Activated CD4-positive, alpha-beta T cell treated with anti-CD3 and anti-CD28 coated beads, Interleukin-2, amount 10 ng/mL, durations not matched to agents 7 days and 5 days (primary cell): ENCODE measurements at places on chromosomes 12 and 14. TPM values are rescaled to one million over a fixed set of nuclear protein-coding genes. Genes with fewer than 3 reads are reported as not detected.

GPR84 gene
- 0.15 TPM for total RNA-seq

GRCh38 chr12:7605900-7606465 is 59.7 kb downstream of the APOBEC1 start:
- no peak for DNase-seq

DNA sequence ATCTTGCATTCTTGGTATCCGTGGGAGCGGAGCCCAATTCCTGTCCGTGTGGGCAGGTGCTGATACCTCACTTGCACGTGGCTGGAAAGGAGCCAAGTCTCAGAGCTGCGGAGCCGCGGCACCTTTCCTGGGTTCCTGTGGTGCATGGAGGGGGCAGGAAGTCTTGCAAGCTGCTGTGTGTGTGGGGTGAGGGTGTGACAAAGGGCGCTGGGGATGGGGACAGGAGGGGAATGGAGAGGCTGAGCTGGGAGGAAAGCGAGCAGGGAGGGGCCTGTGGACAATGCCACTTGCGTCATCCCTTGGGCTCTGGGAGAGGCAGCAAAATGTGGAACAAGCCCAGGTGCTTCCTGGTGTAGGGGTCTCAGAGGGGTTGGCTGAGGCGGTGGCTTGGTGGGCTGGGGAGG is 86.7 kb downstream of the CALM1 start:
- peak; percentile 15 for DNase-seq

SMCO2 gene
- 0.22 TPM for total RNA-seq

TAS2R13 gene
- total RNA-seq, result 1.0 TPM

- DNase-seq, result no peak
These were observed 109.8 kb upstream of the EGLN3 start for GRCh38 chr14:34060651-34060999.

- no peak for DNase-seq
These were observed 48.5 kb downstream of the CYP46A1 start for GRCh38 chr14:99732436-99733210.

GLS2 gene
- 1.9 TPM for total RNA-seq

PTPRR gene
- total RNA-seq, result not detected

DNA sequence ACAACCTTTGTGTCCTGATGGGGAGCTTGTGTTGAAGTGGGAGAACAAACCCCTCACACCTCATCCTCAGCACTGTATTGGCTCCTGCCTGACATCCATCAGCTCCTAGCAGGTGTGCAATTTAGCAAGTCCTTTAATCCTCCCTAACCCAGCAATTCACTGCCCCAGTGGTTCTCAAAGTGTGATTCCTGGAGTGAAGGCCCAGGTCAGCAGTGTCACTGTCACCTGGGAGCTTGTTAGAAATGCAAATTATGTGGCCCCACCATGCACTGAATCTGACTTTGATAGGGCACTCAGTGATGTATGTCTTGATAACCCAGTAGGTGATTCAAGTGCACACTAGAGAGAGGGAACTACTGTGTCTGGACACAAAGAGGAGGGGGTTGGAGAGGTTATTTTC is 133.6 kb downstream of the FGD4 start:
- DNase-seq, result no peak

DNA sequence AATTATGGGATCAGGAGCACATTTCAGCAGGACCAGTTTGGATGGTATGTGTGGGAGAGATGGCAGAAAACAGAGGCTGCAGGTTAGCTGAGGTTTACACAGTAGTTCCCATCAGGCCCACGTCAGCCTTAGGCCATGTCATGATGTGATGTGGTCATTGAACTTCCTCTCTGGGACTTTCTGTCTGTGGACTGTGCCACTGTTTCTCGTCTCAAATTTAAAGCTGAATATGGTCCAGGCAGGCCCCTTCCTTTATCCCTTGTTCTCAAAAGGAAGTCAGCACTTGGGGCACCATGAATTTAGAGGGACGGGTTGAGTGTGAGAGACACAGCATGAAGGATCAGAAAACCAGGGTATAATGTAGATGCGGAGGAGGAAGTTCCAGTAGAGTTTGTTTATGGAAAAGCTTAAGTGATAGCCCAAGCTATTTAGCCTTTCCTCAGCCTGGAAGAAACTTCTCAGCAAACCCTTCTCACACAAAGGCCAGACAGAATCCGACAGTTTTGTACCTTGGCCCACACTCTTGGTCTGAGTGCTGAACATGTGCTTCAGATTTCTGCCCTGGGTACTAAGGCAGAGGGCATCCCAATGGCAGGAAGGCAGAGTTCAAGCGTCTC is 3.6 kb upstream of the IGFBP6 start:
- no peak for DNase-seq

PAPLN gene
- 0.46 TPM for total RNA-seq

COCH gene
- 0.33 TPM for total RNA-seq

- no peak for DNase-seq
These were observed 144.2 kb upstream of the C14orf180 start for GRCh38 chr14:104435147-104436046.

LIN7A gene
- total RNA-seq, result not detected

DNA sequence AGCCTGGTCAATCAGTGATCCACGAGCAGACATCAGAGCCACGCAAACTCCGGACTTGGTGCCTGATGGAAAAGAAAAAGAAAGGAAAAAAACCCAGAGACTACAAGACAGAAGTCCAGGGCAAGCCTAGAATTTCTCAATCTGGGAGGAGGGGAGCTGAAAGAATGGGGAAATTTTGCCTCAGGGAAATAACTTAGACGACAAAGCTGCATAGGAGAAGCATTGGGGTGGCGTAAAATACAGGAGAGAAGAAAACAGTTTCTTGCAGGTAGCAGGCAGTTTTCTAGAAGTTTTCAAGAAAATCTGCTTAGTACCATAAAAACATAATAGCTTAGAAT is 2.6 kb upstream of the SLC11A2 start:
- no peak for DNase-seq

DNA sequence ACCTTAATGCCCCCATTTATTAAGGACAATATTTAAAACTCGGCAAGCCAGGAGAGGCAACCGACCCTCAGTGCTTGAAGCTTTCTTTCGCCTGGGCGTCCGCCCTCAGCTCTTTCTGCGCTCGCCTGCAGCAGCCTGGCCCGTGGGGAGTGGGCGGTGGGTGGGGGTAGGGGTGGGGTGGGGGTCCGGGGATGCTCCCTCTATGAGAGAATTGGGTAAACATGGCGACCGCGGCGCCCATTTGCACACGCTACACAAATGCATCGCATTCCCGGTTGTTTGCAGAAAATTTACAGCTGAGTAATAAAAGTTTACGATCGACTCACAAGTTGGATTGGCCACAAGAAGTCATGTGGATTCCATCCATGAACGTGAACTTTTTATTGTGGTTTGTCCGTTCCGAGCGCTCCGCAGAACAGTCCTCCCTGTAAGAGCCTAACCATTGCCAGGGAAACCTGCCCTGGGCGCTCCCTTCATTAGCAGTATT is 7.7 kb downstream of the HOXC8 start:
- no peak for DNase-seq

- DNase-seq, result no peak
These were observed 211.9 kb downstream of the APAF1 start for GRCh38 chr12:98856897-98857540.

GRCh38 chr12:8905546-8905945 is 8.8 kb upstream of the PHC1 start:
- DNase-seq, result no peak

NFATC4 gene
- total RNA-seq, result not detected

DNA sequence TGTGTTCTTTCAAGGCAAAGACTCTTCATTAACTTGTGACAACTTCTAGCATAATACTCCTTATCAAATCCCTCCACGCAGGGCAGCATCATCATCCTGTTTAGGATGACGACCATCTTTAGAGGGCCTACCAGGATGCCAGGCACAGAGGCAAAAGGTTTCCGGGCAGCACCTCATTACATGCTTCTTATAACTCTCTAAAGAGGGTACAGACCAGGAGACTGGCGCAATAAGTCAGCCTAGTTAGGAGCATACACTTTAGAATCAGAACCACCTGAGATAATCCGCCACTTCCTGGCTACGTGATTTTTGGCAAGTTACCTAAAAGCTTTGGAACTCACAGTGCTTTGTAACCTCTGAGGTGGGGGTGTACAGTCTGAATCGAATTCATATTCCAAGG is 136.0 kb upstream of the NOS1 start:
- DNase-seq, result no peak

GRCh38 chr12:128840862-128841468 is 12.3 kb upstream of the GLT1D1 start:
- no peak for DNase-seq

SIVA1 gene
- total RNA-seq, result 135 TPM

RERG gene
- total RNA-seq, result 0.21 TPM

ANG gene
- total RNA-seq, result 1.6 TPM

GRCh38 chr12:124524231-124524925 is 43.0 kb downstream of the NCOR2 start:
- DNase-seq, result no peak

MAP3K9 gene
- 4.8 TPM for total RNA-seq

GRCh38 chr12:53007343-53007742 is 1.1 kb downstream of the EIF4B start:
- DNase-seq, result no peak

DNA sequence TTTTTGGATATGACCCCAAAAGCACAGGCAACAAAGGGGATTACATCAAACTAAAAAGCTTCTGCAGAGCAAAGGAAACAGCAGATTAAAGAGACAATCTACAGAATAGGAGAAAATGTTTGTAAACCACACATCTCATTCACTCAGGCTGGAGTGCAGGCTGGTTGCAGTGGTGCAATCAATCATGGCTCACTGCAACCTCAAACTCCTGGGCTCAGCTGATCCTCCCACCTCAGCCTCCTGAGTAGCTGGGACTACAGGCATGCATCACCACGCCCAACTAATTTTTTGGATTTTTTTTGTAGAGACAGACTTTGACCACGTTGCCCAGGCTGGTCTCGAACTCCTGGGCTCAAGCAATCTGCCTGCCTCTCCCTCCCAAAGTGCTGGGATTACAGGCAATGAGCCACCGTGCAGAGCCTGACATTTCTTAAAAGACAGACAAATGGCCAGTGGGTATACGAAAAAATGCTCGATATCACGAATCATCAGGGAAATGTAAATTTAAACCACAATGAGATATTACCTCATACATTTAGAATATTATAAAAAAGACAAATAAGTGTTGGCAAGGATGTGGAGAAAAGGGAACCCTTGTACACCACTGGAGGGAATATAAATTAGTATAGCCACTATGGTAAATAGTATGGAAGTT is 9.8 kb downstream of the NCKAP5L start:
- no peak for DNase-seq

SETD3 gene
- total RNA-seq, result 56.8 TPM

GRCh38 chr12:26523708-26524150 is 309.3 kb downstream of the ITPR2 start:
- DNase-seq, result no peak

- no peak for DNase-seq
These were observed 6.3 kb upstream of the NANOGNB start for GRCh38 chr12:7758766-7759140.

DNA sequence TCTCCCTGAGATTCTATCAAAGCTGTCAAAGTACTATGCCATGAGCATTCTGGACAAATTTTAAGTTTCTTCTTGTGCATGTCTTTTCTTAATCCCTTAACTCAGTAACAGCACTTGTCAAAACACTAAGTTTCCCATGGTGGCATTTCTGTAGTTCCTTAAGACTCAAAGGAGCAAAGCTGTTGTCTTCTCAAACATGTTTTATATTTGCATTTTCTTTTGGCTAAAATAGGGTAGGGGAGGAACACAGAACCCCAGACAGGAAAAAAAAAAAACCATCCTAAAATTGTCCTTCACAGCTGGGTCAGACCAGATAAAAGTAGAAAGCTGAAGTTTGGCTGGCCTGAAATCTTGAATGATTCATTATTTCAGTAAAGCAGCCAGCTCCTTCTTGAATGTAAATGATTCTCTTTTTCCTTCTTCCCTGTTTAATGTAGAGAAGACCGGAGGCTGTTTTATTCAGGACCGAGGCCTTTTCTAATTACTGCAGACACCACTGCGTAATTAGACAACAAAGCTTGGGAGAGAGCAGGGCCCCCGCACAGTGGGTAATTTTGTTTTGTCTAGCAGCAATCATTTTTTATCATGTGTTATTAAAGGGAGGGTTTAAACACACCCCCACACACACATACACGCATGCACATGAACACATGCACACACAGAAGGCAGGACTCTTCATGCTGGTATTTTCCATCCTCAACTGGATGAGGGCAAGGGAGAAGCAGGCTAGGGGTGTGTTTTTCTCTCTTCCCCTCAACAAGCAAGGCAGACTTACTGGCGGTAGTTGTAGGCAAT is 51.0 kb downstream of the PAH start:
- DNase-seq, result no peak

SRRM4 gene
- total RNA-seq, result not detected

GRCh38 chr12:121799156-121799841 is 4.5 kb upstream of the SETD1B start:
- peak; percentile 67 for DNase-seq

DNA sequence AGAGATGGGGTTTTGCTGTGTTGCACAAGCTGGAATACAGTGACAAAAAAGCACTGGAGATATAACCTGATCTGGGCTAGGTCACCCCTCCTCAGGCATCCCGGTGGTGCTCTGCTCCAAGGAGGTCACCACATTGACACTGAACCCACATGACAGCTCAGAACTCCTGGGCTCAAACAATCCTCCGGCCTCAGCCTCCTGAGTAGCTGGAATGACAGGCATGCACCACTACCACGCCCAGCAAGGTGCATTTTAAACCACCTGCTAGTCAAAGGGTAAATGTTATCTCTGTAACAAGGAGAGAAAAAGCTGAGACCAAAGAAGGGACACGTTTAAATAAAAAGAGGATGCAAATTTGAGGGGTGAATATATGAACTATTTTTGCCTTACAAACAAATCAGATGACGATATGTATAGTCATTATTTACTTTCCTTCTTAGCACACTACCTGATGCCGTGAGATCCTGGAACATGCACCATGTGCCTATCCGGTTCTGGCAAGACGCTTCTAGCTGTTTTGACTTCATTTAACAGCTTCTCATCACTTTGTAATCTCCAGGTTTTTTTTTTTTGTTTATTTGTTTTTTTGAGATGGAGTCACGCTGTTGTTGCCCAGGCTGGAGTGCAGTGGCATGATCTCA is 135.1 kb downstream of the PPM1H start:
- no peak for DNase-seq

- DNase-seq, result peak; percentile 39
These were observed 63.7 kb downstream of the ZNF664 start for GRCh38 chr12:124036657-124037109.

GRCh38 chr14:22159099-22159498 is 429.9 kb downstream of the DAD1 start:
- no peak for DNase-seq

DCN gene
- not detected for total RNA-seq

GRCh38 chr12:113133036-113133435 is 2.5 kb downstream of the RASAL1 start:
- no peak for DNase-seq

GRCh38 chr12:59432057-59432456 is 163.8 kb upstream of the SLC16A7 start:
- no peak for DNase-seq

- DNase-seq, result no peak
These were observed at the start of gene DCN for GRCh38 chr12:91182636-91183455. TSS of gene DCN (minus strand) at chr12:91182817. CDS start at chr12:91178552, 4,265 bp downstream.

HOXC9 gene
- not detected for total RNA-seq

ZFHX2 gene
- total RNA-seq, result 1.1 TPM

ADGRD1 gene
- not detected for total RNA-seq
